ENCODE measurements at places on chromosomes 6 and 20.

GRCh38 chr6:22149096-22149495 is 147.7 kb downstream of the PRL start:
- no peak for DNase-seq

- no peak for DNase-seq
These were observed 240.4 kb upstream of the SULF2 start for GRCh38 chr20:48025661-48026060.

GRCh38 chr6:130129762-130130246 is 92.9 kb downstream of the SAMD3 start:
- DNase-seq: no peak

- no peak for DNase-seq
These were observed 22.9 kb downstream of the ERMARD start for GRCh38 chr6:169774347-169774746.

DNA sequence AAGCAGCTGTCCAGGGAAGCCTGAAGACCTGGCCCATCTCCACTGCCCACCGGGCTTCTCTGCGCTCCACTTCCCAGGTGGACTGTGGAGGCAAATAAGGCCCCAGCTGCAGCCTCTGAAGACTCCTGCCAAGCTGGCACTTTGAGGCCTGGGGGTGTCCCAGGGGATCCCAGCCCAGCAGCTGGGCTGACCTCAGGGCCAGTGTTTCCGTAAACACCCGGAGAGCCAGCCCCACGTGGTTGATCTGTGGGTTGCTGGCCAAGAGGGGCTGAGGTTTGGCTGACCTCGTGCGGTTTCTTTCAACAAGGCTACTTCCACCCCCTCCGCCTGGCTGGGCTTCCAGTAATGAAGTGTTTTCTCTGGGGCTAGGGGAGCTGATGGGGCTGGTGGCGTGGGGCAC is 12.4 kb upstream of the CCN5 start:
- peak; percentile 96 for DNase-seq

GRCh38 chr6:167800549-167800948 is 26.2 kb upstream of the AFDN start:
- no peak for DNase-seq

- no peak for DNase-seq
These were observed 428.1 kb upstream of the KHDRBS2 start for GRCh38 chr6:62714112-62714511.

DNA sequence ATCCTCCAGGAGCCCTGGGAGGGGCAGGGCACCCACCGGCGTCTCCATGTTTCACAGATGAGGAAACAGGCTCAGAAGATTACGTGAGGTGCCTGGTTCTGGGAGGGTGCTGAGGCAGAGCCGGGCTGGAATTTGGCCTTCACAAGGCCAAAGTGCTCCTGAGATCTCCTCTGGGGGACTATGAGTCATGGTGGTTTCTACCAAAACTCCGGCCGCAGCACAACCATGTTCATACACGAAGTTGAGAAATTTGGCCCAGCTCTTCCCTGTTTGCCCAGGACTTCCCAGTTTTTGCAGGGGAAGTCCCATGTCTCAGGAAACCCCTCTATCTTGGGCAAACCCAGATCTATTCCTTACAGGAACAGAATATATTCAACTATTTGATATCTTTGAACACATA is 172.9 kb upstream of the CDYL start:
- peak; percentile 46 for DNase-seq

DNA sequence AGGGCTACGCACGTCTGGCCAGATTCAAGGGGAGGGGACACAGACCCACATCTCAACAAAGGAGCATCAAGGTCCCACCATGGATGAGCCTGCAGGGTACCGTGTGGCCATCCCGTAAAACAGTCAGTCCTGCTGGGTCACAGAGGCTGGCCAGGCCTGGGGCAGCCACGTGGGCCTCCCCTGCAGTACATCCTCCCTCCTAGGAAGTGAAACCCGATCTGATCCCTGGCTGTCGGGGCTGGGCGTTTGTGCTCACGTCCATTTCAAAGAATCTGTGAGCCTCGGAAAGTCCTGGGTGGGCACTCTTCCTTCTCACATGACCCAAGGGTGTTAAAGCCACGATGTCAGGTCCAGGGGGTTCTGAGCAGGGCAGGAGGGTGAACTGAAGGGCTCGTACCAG is 14.3 kb downstream of the SULF2 start:
- DNase-seq: no peak

DNA sequence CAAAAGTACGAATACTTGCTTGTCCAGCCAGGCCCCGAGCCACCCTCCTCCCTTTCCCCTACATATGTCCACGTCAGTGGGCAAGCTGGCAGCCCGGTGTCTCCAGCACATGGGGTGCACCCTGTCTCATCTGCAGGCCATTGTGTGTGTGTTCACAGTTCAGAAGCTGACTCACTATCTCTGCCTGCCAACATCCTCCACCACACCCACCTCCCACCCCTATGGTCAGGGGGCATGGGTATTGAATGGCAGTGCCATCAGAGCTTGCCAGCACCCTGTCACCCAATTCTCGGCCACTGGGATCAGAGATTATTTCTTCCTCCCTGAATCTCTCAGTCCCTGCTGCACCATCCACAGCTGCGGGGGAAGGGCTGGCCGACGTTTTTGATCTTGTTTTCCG is 195.7 kb downstream of the FARS2 start:
- DNase-seq: no peak

DNA sequence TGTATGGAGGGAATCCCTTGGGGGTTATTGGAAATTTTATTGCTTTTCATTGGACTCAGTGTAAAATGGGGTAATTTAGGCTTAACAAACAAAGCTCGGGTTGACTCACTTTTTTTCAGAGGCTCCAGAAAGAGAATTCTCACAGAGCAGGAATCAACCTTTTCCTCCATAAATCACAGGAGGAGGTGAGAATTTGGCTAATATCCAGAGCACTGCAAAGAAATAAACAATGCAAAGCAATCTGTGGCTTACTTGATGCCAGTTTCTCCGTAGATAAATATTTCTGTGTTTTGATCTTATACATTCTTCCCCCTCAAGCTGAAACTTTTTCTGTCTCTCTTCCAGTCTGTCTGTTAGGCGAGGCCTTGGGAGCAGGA is 176.6 kb downstream of the TSHZ2 start:
- no peak for DNase-seq

DNA sequence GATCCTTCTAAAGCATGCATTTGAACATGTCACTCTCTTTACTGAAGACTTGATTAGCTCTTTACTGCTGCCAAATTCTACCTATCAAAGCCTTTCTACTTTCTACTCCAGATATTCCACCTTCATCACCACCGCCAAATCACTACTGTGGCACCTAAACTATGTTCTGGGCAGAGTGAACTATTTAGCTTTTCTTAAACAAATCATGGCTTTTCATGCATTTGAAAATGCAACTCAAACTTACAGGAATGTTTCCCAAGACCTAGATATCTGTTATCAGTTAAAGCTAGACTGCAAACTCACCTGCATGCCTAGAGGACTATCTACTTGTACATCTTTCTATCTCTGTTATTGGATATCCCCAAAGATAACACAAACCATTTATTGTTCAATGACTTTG is 109.3 kb downstream of the MAFB start:
- DNase-seq: no peak

GRCh38 chr6:84224251-84224650 is 3.2 kb downstream of the CEP162 start:
- no peak for DNase-seq

- no peak for DNase-seq
These were observed 2.2 kb downstream of the FAM120B start for GRCh38 chr6:170308761-170309160.

- no peak for DNase-seq
These were observed 45.1 kb upstream of the TBC1D7 start for GRCh38 chr6:13373488-13373886.

DNA sequence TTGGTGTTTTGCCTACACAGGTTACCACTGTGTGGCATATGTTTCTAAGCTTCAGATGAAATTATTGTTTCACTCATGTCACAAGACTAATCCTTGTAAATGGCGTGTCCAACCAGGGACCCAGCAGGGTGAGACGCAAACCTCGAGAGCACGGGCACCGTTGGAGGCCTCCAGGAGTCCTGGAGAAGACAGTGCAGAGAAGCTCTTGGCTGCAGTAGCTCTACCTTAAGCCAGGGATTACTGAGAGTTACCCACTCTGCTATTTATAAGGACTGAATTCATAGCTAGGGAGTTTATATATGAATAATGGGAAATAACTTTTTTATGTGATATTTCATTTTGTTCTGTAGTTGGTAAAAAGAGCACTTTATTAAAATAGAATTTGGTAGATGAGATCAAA is 137.4 kb downstream of the SLC24A3 start:
- no peak for DNase-seq

DNA sequence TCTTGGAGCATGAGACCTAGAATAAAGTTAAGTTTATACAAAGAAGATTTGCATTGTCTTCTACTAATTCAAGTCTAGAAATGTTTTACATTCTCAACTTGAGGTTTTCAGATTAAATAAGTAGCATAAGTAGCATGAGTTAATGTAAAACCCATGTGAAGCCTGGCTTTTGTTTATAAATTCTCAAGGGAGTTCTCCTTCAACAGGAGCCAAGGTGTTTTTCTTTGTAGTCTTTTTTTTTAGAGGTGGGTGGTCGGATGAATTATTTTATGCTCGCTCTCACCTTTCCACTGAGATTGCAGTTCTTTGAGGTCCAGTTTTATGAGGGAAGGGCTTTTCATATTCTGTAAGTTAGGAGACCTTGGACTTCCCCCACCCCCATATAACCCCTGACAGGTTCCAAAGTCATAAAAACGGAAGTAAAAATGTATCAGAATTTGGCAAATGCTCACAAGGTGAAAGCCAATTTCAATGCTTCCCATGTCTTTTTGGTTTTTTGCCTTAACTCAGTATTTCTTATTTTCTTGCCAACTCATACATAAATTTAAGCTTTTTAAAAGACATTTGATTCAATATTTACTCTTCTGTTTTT is 244.3 kb upstream of the ASCC3 start:
- no peak for DNase-seq

DNA sequence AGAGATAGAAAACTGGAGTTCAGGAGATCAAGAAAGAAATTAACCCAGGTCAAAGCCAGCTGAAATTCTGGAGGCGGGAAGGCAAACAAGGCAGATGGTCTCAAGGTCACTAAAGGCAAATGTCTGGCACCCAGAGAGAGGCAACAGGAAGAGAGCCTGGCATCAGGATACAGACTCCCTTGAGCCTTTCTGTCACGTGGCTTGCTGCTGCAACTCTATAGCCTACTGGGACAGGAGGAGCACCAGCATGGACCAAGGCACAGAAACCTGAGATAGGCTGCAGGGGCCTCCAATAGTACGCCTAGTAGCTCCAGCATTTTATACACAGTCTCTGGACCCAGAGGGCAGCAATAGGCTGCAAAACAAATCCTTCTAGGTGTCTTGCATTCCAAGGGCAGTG is 75.1 kb downstream of the SEL1L2 start:
- DNase-seq: no peak

DNA sequence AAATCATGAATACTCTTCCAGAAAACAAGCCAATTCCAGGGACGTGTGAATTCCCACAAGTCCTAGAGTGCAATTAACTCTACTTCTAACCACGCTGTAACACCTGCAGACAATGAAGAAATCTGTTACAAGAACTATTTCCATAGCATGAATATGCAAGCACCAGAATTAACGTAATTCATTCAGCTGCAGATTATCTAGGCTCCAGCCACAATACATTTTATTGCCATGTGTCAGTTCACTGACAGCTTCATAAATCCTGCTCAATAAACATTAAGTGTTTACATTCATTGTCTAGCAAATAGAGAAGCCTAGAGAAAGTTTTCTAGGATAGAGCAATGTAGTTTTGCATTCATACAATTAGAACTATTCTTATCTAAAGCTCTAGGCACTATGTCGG is 1348.5 kb downstream of the GRIK2 start:
- DNase-seq: no peak

Data from T1000 (cell line).